ENCODE measurements at places on chromosomes 5 and 9.

GRCh38 chr9:36517131-36517530, 55.6 kb upstream of the MELK start:
- DNase-seq: no peak

GRCh38 chr9:106074006-106074405, 379.7 kb downstream of the TMEM38B start:
- no peak for DNase-seq

- no peak for DNase-seq
Observed at GRCh38 chr5:134077926-134078580, 36.4 kb upstream of the TCF7 start.

DNA sequence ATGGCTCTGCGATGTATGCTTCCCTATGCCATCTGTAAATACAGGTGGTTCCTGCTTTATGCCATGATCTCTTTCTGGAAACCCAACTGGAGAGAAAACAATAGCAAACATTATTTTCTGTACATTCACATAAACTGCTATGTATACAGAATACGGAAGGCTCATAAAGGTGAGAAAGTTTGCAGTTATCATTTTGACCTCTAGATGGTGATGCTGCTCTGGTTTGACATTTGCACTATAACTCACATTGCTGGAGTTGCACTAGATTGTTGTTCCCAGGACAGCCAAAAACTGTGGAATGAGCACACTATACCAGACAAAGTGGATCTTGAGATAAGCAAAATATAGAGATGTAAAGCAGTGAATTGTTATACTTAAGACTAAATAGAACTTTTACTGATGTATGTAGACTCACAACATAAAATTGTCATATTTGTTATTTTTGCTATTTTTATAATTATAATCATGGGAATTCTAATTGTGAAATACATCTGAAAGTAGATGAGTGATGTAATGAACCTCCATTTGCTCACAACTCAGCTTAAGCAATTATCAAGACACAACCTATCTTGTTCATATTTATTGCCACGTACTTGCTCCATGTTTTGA, 246.5 kb downstream of the PTPRD start:
- DNase-seq: no peak

GRCh38 chr9:27787891-27788290, 214.6 kb upstream of the C9orf72 start:
- DNase-seq: no peak

GRCh38 chr5:142326480-142326938, 1.7 kb upstream of the SPRY4 start:
- no peak for DNase-seq

DNA sequence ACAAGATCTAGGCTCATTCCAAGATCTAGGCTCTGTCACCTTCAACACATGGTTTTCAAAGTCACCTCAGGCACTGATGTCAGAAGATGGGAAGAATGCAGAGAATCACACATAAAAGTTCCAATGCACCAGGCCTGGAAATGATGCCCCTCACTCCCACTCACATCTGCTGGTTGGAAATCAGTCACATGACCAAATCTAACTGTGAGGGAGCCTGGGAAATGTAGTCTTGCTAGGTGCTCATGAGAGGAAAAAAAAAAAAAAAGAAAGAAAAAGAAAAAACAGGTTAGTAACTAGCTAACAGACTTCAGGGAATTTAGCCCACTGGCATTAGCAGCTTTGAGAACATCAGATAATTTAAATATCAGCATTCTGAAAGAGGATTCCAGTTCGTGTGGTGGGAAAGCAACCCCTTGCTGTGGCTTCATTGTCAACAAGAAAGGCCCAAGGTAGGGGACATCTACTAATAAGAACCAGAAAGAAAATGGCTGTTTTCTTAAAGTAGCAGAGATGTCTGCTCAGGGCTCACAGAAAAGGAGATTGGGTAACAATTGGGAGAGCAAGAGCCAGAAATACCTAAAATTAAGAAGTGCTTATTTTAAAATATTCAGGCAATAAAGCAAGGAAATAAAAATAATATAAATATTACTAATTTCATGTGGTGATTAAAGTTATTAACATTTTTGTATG, 614.3 kb downstream of the ACTL7B start:
- no peak for DNase-seq

GRCh38 chr5:89901983-89902382, 507.6 kb downstream of the CETN3 start:
- DNase-seq: no peak

GRCh38 chr5:165282491-165282890, 1777.1 kb downstream of the MAT2B start:
- DNase-seq: no peak

GRCh38 chr9:90987566-90987965, 185.9 kb downstream of the SYK start:
- no peak for DNase-seq

GRCh38 chr9:75574569-75574968, 315.9 kb upstream of the PCSK5 start:
- no peak for DNase-seq

- DNase-seq: no peak
Observed at GRCh38 chr5:154143211-154143641, 47.3 kb upstream of the GALNT10 start.

DNA sequence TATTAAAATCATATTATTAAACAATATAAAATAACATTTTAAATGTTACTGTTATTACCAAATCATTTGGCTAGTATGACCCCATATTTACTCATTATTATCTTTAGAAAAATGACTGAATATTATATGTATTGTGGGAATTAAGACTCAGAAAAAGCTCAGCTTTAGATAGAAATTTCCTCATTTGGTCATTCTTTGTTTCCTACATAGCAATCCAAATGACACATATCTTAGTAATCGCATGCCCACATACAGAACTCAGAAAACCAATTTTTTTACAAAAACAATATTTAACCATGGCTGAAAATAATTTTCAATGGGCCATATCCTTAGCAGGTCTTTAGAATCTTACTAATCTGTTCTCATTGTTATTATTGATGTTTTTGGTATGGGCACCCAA, 53.8 kb upstream of the TSLP start:
- DNase-seq: no peak

GRCh38 chr5:145540375-145540774, 294.8 kb downstream of the PRELID2 start:
- no peak for DNase-seq

DNA sequence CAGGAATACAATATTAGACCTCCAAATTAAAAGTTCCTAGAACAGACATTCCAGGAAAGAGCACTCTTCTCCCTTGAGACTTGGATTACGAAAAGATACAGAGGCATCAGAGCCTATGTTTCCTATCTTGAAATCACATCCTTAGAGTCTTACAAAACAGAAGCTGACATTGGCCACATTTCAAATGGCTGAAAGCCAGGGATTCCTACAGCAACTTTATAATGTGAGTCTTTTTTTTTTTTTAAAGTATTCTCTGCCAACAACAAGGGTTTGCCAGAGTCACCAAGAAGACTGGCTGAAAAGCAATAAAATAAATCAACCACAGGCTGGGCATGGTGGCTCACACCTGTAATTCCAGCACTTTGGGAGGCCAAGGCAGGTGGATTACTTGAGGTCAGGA, 63.1 kb downstream of the TRPM6 start:
- no peak for DNase-seq

DNA sequence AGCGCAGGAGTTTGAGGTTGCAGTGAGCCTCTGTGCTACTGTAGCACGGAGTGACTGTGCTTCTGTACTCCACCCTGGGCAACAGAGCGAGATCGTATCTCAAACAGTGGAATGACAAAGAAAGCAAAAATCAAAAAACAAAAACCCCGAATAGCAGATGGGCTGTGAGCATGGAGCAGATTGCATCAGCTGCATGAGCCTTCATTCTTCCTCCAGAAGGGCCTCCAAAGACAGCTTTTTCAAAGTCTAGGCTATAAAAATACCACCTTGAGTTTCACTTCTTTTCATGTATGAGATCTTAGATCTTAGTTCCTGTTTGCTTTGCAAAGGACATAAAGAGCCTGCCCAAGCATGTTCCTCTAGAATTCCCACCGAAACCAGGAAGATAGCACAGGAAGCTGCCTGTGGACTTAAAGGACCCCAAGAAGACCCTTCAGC, 15.0 kb upstream of the HSPB3 start:
- no peak for DNase-seq

DNA sequence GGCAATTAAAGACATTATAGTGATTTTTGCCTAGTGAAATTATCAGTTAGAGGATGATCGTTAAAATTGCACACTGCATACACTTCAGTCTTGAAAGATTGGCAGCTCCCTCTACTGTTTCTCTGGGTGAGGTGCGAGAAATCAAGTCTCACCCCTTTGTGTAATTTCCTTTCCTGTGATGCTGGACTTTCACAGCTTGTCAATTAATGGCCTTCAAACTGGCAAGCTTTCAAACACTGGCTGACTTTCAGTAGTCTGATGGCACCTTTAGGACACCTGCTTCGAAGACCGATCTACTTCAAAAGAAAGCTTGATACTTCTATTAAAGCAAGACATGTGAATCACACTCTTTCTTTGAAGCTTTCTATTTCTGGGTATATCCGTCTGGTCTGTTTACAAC, 706.7 kb upstream of the PTPRD start:
- no peak for DNase-seq

- no peak for DNase-seq
Observed at GRCh38 chr5:172496671-172497371, 42.5 kb upstream of the SH3PXD2B start.

GRCh38 chr5:134127988-134128647, 13.6 kb downstream of the TCF7 start:
- DNase-seq: no peak

DNA sequence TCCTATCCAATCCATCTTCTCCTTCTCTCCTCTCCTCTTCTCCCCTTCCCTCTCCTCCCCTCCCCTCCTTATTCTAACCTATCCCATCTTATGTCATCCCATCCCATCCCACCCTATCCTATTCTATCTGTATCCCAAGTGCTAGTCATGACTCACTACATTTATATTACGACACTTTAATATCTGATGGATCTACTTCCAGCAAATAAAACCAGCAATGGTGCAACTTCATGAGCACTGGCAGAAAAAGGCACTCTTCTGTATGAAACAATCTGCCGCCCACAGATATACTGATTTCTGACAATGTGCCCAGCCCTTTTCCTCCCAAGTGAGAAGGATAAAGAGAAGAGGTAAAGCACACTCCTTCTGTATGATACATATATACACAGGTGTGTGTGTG, 86.6 kb upstream of the ANKH start:
- no peak for DNase-seq

GRCh38 chr5:65055938-65056337, 287.2 kb downstream of the CWC27 start:
- DNase-seq: no peak

DNA sequence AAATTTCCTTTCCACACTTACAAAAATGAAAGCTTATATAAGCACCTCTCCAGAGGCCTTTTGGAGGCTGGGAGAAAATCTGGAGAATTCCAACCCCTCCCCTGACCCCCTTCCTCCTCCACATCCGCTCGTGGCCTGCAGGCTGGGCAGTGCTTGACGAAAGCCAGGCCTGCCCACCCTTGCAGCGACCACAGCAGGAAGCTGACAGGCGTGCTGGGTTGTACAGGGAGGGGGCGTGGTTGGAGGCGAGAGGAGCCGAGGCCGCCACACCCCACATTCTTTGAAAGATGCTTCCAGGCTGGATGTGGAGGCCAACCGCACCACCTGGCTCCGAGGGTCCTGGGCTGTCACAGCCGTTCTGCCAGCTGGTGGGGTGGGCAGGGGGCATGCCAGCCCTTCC, 47.8 kb upstream of the IER5L start:
- DNase-seq: peak; percentile 39

- DNase-seq: no peak
Observed at GRCh38 chr5:9239626-9240025, 306.2 kb downstream of the SEMA5A start.

GRCh38 chr5:32679218-32679617, 31.9 kb upstream of the NPR3 start:
- no peak for DNase-seq

GRCh38 chr9:123924727-123925126, 5.2 kb downstream of the DENND1A start:
- no peak for DNase-seq

DNA sequence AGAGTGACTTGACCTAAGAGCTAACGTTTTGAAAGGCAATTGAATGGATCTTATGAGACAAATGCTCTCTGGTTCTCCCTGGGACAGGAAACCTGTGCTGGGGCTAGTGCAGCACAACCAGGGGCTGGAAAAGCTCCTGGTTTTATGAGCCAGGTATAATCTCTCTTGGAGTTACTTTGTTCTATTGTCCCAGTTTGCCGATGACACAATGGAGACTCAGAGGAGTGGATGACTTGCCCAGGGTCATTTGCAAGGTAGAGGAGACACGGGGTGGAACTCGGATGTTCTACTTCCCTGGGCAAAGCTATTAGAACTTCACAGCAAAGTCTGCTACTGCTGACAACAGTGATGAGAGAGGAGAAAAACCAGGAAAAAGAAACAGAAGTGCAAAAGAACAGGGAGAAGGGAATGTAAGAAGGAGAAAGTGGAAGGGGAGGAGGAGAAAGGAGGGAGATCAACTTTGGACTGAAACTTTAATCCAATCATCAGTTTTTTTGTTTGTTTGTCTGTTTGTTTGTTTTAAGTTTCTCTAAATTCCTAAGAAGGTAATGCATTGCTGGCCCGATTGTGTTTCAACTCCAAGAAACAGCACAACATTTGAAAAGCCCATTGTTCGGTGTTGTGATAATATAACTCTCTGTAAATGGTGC, 7.4 kb upstream of the GSN start:
- no peak for DNase-seq

DNA sequence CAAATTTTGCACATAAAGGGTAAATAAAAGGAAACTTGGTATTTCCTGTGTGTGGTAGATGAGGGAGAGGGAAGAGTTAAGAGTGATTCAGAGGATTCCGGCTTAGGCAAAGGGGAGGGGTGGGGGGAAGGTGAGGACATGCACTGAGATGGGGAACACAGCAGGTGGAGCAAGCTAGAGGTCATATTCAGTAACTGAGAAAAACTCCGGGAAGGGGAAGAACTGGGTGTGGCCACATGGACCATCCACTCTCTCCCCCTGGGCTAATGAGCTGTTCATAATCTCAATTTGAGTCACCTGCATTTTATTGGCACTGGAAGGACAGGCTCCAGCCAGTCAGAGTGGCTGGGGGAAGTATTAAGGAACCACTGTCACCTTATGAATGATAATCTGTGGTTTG, 45.1 kb upstream of the UGCG start:
- DNase-seq: no peak

GRCh38 chr5:148511810-148512347, 128.1 kb downstream of the FBXO38 start:
- no peak for DNase-seq

DNA sequence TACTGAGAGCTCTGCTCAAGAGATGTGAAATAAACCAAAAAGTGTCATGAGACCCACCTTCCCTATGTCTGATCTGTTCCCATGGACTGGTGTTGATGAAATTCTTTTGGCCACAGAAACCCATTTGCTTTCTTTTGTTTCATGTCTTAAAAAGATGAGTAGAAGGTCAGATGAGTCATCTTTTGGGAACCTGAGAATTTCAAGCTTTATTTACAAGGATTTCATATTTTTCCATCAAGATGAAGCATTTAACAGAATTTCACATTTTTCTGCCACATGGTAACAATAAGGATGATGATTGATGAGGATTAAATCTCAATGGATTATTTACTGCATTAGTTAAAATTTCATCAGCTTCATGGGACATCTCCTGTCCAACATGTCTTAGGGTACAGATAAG, 337.8 kb downstream of the DEPDC1B start:
- DNase-seq: no peak

GRCh38 chr5:174097486-174098185, 52.1 kb downstream of the NSG2 start:
- DNase-seq: no peak

Measured in stimulated activated CD4-positive, alpha-beta T cell treated with anti-CD3 and anti-CD28 coated beads, Interleukin-2, amount 100 ng/mL, for 24 hours (primary cell).